ENCODE measurements at places on chromosomes 12 and 14. TPM values are rescaled to one million over a fixed set of nuclear protein-coding genes. Genes with fewer than 3 reads are reported as not detected.

The RFLNA gene
- 1.2 TPM for total RNA-seq

The KLHL42 gene
- total RNA-seq, result 20.5 TPM

DNA sequence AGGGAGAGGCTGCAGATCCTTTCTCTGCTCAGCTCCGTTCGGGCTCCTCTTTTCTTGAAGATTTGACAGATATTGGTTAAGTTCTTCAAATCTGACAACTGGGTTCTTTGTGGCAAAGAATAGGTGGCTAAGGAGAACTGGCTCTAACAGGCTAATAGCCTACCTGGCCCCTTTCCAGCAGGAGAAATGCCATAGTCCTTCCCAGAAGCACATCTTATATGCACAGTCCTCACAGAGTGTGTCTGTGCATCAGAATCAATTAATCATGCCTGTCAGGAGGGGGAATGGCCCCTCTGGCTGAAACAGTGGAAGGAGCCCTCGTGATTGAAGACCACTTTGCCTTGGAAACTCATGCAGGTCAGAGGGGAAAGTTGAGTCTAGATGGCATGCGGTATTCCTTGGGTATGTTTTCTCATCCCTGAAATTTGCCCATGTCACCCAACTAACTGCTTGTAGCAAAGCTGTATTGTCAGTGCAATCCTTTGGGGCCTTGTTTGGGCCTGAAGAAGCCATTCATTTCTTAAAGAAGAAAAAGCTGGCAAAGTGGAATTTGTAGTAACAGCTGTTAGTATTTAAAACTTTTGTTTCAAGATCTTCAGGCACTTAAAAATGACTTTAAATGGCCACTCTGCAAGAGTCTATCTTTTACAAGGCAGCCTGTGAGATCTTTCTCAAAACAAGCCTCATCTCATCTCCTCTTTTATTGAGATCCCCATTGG lies 251.5 kb downstream of the ZFP36L1 start:
- DNase-seq, result no peak
- no peaks in the 10 kb centered on the region for H3K36me3 ChIP-seq
- no peaks in the 10 kb centered on the region for H3K27me3 ChIP-seq

- no peaks in the 10 kb centered on the region for H3K27me3 ChIP-seq
- no peaks in the 10 kb centered on the region for H3K36me3 ChIP-seq
- no peak overlapping the region for H3K4me3 ChIP-seq
- no peak for DNase-seq
Observed at GRCh38 chr12:9902539-9903228, 21.4 kb downstream of the KLRF2 start.

Measured in suprapubic skin (tissue), 4 donors.